ENCODE measurements at places on chromosomes 6 and 20.

- DNase-seq: no peak
Measured at GRCh38 chr6:21340573-21340972, 253.0 kb upstream of the SOX4 start.

DNA sequence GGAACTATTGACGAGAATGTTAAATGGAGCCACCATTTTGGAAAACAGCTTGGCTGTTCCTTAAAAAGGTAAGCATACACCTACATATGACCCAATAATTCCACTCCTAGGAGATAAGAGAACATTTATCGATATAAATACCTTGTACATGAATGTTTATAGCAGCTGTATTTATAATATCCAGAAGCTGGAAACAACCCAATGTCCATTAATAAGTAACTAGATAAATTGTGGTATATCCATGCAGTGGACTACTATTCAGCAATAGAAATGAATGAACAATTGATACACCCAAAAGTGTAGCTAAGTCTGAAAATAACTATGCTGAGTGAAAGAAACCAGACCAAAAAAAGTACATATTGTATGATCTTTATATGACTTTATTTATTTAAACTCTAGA is 42.2 kb upstream of the ADIG start:
- no peak for DNase-seq

- no peak for DNase-seq
Measured at GRCh38 chr6:130513770-130514169, 148.0 kb downstream of the TMEM200A start.

DNA sequence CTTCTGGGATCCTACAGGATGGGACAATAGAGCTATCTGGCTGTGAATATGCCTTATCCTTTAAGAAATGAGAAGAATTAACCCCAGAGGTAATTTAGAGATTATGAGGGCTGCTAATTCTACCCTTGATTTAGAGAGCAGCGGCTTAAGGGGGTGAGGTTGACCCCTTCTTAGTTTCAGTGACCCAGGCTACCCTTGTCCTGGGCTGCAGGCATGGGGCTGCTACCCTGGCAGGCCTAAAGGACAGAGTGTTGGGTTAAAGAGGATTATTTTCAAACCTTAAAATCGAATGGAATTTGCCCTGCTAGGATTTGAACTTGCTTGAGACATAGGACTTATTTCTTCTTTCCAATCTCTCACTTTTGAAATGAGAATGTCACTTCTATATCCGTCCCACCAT is 1343.4 kb downstream of the HACE1 start:
- no peak for DNase-seq

- DNase-seq: no peak
Measured at GRCh38 chr20:39398656-39399055, 436.5 kb downstream of the DHX35 start.

- DNase-seq: no peak
Measured at GRCh38 chr20:2864626-2865025, 8.7 kb upstream of the PTPRA start.

DNA sequence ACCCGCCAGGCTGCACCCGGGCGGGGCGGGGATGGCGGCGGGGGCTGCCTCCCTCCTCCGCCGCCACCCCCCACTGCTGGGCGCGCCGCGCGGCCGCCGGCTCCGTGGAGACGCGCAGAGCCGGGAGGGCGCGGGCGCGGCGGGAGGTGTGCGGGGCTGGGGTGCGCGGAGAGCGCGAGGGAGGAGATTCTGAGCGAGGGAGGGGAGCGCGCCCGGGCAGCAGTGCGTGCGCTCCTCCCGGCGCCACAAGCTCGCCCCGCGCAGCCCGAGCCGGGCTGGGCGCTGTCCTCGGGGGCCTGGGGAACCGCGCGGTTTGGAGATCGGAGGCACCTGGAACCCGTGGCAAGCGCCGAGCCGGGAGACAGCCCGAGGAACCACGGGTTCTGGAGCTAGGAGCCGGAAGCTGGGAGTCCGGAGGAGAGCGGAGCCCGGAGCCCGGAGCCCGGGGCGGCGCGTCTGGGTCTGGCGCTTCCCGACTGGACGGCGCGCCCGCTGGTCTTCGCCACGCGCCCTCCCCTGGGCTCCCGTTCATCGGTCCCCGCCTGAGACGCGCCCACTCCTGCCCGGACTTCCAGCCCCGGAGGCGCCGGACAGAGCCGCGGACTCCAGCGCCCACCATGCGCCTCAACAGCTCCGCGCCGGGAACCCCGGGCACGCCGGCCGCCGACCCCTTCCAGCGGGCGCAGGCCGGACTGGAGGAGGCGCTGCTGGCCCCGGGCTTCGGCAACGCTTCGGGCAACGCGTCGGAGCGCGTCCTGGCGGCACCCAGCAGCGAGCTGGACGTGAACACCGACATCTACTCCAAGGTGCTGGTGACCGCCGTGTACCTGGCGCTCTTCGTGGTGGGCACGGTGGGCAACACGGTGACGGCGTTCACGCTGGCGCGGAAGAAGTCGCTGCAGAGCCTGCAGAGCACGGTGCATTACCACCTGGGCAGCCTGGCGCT is at the start of gene NTSR1:
TSS of gene NTSR1 (plus strand) at position 246 of the 946 bp plus-strand sequence. CDS start at position 618, 372 bp downstream.
- DNase-seq: no peak

DNA sequence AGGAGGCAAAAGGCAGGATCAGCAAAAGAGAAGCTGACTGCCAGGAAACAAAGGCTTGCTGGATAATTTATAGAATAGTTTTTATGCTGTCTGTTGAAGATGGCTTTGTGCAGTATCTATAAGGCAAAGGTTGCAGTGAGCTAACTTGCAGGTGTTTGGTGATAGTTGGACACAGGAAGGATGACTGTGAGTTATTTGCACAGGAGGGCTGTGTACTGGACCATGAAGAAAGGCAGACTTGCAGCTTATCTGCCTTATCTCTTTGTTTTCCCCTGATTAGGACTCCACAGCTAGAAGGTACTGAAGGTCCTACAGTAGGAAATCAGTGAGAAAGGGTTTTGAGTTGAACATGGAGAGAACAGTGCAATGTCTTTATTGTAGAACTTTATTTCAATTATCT is 2.1 kb downstream of the BTN1A1 start:
- no peak for DNase-seq

- DNase-seq: no peak
Measured at GRCh38 chr6:110233770-110234374, 53.6 kb downstream of the CDC40 start.

DNA sequence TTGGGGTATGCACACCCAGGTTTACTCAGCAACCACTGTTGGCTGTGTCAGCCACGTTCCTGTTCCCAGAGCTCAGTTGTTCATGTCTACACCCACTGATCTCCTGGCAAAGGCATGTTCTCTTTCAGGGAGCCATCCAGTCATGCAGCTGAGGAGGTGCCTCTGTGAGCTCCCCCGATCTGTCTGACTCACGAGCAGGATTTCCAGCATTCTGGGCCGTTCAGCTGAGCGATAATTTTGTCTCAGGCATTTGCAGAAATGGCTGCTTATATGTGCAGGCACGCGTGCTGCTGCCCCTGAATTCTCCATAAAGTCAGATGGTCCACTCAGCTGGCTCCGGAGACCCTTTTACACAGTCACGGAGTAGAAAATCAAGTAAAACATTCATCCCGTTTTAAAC is 78.4 kb upstream of the IYD start:
- no peak for DNase-seq

DNA sequence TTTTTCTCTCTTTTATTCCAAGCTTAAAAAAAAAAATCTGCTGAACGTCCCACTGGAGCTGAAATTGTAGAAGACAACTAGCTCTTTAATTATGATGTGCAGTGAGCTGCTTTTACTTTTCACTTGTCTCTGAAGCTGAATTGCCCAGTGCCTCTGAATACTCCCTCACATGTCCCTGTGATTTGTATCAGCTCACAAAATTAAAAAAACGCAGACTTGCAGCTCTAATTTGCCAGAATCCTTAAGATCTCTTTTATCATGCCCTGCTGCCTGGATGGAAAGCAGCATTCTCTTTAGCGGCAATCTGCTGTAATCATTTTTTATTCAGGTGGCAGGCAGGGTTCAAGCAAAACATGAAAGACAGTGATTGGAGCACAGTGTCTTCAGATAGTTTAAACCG is 443.8 kb upstream of the SPTLC3 start:
- DNase-seq: no peak

- DNase-seq: no peak
Measured at GRCh38 chr6:161029195-161029809, 37.7 kb downstream of the MAP3K4 start.

All from HCT116 (cell line).